ENCODE measurements at places on chromosomes 12 and 14.

DNA sequence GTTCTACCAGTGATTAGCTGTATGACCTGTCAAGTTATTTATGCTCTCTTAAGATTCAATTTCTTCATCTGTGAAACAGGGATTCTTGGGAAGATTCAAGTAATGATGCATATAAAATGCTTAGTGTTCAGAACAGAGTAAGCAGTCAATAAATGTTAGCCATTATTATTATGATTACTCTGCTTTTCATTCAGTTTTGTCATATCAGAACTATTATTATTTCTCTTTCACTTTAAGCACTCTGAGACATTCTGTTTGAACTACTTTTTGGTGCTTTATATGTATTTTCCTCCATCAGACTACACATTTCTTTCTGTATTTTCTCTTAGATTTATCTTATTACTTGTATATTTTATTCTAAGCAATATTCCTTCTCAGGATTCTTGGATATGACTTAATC, 81.2 kb downstream of the CFAP54 start:
- DNase-seq: no peak

- DNase-seq: no peak
Observed at GRCh38 chr12:105860561-105861207, 278.1 kb downstream of the NUAK1 start.

DNA sequence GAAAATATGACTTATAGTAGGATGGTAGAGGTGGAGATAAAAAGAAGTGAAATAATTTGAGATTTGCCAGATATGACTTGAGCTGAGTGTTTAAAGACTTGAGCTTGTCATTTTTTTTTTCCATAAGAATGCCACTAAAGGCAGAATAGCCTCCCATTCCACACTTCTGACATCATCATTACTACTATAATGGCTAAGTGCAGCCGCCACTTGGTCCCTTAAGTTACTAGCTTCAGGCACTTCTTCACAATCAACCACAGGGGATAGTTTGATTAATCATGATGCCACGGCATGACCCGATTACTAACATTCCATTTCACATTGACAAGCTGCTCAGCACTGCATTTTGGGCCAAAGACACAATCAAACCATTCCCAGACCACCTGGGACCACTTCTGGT, 127.9 kb downstream of the EFCAB11 start:
- no peak for DNase-seq

DNA sequence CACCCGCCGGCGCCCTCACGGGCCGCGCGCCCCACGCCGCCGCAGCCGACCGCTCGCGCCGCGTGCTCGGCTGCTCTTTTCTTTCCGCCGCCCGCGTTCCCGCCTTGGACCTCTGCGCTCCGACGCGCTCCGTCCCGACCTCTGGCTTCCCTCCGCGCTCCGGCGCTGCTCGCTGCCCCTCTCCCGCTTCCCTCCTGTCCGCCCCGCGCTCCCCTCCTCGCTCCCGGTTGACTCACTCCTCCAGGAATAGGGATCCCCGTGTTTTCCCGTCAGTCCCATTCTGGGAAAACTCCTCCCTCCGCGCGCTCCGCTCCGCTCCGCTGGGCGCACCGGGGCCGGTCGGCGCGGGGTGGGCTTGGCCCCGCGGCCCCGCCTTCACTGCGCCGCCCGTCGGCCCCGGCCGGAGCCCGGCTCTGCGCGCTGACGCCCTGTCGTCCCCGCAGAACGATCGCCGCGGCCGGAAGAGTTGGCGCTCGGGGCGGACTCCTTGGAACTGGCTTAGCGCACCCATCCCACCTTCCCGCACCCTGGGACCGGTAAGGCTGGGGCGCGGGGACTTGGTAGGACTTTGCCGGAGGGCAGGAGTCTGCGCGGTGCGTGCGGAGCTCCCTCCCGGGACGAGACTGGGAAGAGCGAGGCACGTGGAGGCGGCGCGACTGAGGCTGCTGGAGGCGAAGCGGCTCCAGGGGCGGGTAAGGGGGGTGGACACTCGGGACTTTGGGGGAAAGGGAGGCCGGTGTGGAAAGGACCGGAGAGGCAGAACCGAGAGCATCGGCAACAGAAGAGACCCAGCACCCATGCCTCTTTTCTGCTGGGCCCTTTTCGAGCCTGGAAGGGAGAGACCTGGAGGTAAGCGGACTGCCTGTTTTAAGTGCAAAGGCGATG, 550 bp downstream of the TEAD4 start:
- no peak for DNase-seq

DNA sequence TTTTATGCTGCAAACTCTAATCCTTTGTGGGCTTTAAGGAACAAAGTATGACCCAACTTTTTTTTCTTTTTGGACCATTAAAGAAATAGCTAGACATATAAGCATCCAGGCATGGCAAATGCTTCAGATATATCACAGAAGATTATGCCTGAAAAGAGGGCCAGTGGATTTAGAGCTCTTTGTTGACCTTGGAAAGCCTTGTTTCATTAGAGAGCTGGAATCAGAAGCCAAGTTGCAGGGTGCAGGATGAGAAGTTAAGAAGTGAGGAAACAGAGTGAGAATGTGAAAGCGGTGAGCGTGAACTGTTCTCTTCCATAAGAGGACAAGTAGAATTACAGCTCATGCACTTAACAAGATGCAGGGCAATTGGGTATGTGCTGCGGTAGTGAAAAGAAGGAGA, 373.7 kb downstream of the SYT1 start:
- no peak for DNase-seq

- no peak for DNase-seq
Observed at GRCh38 chr12:14396071-14396470, 30.6 kb downstream of the ATF7IP start.

GRCh38 chr14:96065661-96066459, 26.7 kb downstream of the C14orf132 start:
- no peak for DNase-seq

GRCh38 chr12:56574210-56574609, 52.6 kb downstream of the RBMS2 start:
- DNase-seq: no peak
